OCI-LY7 (cell line): ENCODE measurements at places on chromosomes 7 and 10. TPM values are rescaled to one million over a fixed set of nuclear protein-coding genes. Genes with fewer than 3 reads are reported as not detected.

GRCh38 chr7:35761871-35762677, 38.8 kb upstream of the SEPTIN7 start:
- no peak for DNase-seq

The OR6V1 gene
- not detected in 2 replicates for total RNA-seq

The PLAC9 gene
- total RNA-seq, result not detected in 2 replicates

- no peak for DNase-seq
These were observed 46.8 kb downstream of the INSYN2A start for GRCh38 chr10:127149501-127150081.

The TEX36 gene
- not detected in 2 replicates for total RNA-seq

DNA sequence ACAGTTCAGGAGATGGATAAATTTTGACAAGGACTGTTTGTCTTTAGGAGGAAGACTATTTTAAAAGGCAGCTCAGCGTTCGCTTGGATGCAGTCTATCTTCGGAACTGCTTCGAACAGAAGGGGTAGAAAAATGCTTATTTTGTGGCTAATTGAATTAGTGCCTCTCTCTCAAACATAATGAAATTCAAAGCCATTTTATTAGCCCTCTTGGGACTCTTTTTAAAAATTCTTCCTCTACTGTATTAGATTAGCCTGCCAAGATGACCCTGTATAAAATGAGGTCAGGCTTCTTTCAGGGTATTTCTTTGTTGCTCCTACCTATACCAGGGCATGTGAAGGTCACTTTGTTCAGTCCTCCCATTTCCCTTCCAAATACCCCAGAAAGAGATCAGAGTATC, 379.2 kb upstream of the NFE2L3 start:
- DNase-seq, result no peak

GRCh38 chr10:103849880-103850571, 5.3 kb downstream of the SH3PXD2A start:
- no peak for DNase-seq

The FOXP2 gene
- not detected in 2 replicates for total RNA-seq

The STAMBPL1 gene
- total RNA-seq, result 41.0 and 44.4 TPM in 2 replicates

The ANXA11 gene
- 164 and 199 TPM in 2 replicates for total RNA-seq

- DNase-seq, result no peak
These were observed 53.1 kb upstream of the C7orf33 start for GRCh38 chr7:148537435-148537834.
